RKO (cell line): ENCODE measurements at places on chromosomes 1 and 21.

GRCh38 chr1:91005285-91005684 is 16.6 kb downstream of the ZNF644 start:
- no peak for DNase-seq

DNA sequence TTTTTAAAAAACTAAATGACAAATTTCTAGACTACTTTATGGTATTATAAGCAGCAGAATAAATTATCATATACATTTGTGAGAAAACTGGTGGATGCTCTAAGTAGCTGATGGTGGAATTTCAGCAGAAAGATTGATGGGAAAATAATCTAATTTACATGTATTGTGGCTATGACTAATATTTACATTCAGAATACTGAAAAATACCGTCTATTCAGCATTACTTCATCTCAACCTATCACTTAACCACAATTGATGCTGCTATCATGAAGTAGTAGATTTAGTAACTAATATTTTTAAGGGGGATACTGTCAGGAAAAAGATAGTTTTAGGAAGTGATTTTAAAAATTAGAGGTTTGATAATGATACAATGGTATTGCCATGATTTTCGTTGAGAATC is 137.9 kb downstream of the IFI44 start:
- no peak for DNase-seq

- DNase-seq, result no peak
These were observed 178.1 kb upstream of the RUNX1 start for GRCh38 chr21:35226968-35227744.

DNA sequence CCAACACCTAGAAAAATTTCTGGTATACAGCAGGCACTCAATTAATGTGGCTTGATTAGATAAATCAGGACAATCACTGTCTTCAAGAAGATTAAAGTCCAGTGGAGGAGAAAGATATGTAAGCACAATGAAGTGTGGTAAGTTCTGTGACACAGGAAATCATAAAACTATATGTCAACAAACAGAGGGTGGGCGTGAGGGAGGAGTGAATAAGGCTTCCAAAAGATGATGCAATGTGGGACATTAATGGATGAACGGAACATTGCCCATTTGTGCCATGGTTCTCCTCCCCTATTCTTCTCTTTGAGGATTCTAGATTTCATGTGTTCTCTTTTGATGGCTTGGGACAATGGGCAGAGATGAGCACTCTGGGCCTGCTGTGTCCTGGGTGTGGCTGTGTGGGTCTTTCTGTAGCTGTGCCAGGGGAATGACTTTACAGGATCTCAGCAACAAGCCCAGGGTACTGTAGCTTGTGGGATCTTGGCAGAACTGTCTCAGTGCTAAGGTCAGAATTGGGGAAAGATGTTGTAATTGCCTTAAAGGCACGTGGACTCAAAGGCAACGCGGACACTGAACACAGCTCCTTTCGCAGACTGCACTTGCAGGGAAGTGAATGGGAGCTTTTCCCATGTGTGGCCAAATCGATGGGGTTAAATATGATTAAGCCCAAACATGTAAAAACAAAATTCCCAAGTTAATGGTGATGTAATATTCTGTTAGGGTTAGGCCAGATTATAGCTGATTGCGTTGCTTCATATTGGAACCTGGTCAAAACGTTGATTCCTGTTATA is 366.9 kb downstream of the TGFB2 start:
- DNase-seq, result no peak

GRCh38 chr1:185969524-185969991 is 235.4 kb downstream of the HMCN1 start:
- no peak for DNase-seq

DNA sequence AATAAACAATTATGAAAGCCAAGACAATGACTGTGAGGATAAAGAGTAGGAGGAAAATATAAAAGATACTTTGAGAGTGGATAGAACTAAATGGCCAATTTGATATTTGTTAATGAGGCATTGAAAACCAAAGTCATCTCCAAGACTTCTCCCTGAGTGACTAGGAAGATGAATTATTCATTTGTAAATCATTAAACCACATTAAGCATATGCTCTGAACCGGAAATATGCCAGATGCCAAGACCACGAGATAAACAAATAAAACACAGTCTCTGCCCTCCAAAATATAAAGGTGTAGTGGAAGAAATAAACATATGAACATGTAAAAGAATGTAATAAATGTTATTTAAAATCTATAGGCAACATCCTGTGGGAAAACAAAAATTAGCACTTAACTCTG is 78.8 kb downstream of the MRPL39 start:
- DNase-seq, result no peak

GRCh38 chr1:175434283-175434860 is 241.8 kb upstream of the KIAA0040 start:
- DNase-seq, result no peak

GRCh38 chr1:210374600-210374953 is 45.9 kb downstream of the HHAT start:
- no peak for DNase-seq

GRCh38 chr1:150772326-150772725 is 6.7 kb upstream of the CTSS start:
- no peak for DNase-seq

- DNase-seq, result no peak
These were observed 44.0 kb upstream of the LRP8 start for GRCh38 chr1:53371851-53372250.

GRCh38 chr1:160548960-160549664 is 26.1 kb upstream of the SLAMF6 start:
- no peak for DNase-seq

GRCh38 chr1:41739061-41739955 is 179.4 kb downstream of the HIVEP3 start:
- no peak for DNase-seq

GRCh38 chr1:94239796-94240195 is 2.4 kb upstream of the ARHGAP29 start:
- DNase-seq, result no peak

GRCh38 chr1:93964096-93964776 is 55.0 kb upstream of the GCLM start:
- DNase-seq, result no peak

DNA sequence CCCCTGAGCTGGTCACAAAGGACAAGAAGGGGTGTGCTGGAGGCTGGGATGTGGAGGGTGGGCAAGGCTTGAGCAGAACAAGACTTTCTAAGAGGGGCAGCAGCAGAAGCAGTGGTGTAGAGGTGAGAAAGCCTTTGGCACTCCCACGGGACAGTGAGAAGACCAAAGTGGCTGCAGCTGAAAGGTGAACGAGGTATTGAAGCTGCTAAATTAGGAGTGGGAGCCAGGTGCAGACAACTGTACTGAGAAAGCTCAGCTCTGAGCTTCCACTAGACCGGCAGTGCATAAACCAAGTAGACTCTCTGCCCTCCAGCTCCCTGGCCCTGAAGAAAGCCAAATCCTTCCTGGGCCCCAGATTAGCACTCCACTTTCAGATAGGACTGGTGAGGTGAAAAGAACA is 93.0 kb downstream of the VWA5B1 start:
- DNase-seq, result no peak

- DNase-seq, result no peak
These were observed 28.5 kb upstream of the PDE9A start for GRCh38 chr21:42624936-42625335.

DNA sequence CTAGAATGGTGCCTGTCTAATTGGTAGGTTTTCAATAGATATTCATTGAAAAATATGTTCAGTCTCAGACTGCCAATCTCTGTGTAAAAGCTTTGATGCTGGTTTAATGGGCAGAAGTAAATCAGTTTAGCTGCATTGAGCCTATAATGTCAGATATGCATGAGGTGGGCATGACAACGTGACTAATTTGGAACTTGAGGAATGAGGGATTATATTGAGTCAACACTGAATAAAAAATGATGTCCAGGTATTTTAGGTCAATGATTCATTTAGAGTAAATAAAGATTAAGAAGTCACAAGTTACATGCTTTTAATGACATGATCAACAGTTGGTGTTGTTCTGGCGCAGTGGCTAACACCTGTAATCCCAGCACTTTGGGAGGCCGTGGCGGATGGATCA is 3.0 kb downstream of the WDR3 start:
- DNase-seq, result peak; percentile 47

- no peak for DNase-seq
These were observed 184.7 kb downstream of the VPS13D start for GRCh38 chr1:12414444-12415018.

DNA sequence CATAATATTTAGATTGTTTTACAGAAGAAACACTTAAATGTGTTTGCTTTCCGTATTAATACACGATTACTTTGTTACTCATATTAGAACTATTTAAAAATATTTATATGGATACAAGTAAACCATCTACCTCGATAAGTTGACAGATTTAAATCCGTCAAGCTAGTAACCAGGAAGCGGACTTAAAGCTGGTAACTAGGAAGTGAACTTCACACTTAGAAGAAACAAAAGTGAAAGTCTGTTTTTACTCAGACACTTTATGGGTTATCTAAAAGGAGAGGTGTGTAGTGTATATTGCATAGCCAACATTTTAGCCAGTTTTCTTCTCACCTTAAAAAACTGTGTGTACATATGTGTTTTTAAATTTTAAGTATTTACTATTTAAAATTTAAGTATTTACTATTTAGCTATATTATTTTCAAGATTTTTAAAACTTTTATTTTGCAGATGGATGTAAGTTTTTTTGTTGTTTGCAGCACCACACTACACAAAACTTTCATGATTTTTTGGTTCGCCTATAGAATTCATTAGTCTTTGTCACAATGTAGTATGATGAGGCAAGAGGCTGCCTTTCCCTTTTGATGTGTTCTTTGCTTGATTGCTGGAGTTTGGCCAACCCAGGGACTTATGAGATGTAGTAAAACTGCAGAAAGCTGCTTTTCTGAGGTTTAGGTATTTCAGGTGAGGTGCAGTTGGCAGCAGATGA is 2.7 kb downstream of the USP25 start:
- DNase-seq, result peak; percentile 86

- DNase-seq, result no peak
These were observed 5.1 kb downstream of the PARP1 start for GRCh38 chr1:226402739-226403165.

DNA sequence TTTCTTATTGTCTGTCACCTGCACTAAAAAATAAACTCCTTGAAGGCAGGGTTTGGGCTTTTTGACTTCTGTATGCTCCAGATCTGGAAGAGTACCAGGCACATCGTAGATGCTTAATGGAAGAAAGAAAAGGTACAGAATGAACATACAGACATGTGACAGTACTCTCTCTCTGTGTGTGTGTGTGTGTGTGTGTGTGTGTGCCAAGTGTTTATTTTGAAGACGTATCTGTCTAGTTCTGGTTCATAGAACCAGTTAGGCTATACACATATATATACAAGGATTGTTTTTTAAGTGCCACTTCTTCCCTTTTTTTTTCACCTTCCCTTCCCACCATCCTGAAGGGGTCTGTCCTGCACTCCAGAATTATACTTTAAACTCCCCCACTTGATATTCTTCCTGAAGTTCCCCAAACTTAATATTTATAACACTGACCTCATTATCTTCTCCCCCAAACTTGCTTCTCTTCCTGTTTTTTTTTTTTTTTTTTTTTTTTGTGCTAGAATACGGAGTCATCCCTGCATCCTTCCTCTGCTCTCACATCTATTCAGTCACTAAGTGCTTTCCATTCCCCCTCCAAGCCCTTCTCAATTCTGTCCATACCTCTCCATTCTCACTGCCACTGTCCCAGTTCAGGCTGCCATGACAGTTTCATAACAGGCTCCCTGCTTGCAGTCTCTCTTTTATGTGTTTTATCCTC is 5.4 kb upstream of the KCNA3 start:
- DNase-seq, result no peak

DNA sequence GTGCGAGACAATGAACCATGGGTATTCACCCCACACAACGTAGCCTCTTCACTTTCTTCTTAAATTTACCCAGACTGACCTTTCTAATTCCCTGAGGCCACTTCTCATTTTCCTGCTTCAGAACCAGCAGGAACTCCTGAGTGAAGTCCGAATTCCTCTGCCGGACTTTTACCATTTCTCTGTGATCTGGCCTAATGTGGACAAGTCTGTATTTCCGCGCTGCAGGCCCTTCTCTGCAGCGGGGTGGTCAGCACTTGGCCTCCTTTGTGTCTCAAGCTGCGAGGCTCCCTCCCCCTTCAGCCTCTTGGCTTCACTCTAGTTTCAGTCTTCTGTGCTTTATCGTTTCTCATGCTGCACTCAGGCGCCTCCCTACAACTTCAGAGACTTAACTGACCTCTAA is 9.4 kb upstream of the CTBS start:
- DNase-seq, result no peak

GRCh38 chr1:179061360-179062282 is 20.2 kb upstream of the TOR3A start:
- no peak for DNase-seq

- no peak for DNase-seq
These were observed 6.9 kb downstream of the DIRAS3 start for GRCh38 chr1:68043443-68044090.

DNA sequence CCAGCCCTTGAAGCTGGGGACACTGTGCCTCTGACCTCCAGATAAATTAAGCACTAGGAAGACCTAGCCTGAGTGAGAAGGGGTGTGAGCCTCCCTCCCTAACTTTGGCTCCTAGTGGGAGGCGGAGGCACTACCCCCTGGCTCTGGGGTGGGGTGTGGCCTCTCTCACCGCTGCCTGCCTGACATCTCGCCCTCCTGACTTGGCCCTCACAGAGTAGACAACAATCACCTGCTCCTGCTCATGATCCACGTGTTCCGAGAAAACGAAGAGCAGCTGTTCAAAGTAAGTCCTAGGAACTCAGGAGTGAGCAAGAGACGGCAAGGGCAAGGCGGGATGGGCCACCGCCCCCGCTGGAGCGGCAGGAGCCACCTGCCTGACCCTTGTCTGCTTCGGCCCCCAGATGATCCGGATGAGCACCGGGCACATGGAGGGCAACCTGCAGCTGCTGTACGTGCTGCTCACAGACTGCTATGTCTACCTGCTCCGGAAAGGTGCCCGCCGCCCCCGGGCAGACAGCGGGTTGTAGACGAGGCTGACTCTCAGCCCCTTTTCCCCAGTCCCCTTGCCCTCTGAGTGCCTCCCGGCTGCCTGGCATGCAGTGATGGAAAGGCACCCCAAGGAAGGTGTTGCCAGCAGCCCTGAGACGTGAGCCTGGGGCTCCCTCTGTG is 8.1 kb upstream of the SLC25A34 start:
- DNase-seq, result no peak

GRCh38 chr21:43188592-43189210 is 19.9 kb downstream of the CRYAA start:
- DNase-seq, result no peak

DNA sequence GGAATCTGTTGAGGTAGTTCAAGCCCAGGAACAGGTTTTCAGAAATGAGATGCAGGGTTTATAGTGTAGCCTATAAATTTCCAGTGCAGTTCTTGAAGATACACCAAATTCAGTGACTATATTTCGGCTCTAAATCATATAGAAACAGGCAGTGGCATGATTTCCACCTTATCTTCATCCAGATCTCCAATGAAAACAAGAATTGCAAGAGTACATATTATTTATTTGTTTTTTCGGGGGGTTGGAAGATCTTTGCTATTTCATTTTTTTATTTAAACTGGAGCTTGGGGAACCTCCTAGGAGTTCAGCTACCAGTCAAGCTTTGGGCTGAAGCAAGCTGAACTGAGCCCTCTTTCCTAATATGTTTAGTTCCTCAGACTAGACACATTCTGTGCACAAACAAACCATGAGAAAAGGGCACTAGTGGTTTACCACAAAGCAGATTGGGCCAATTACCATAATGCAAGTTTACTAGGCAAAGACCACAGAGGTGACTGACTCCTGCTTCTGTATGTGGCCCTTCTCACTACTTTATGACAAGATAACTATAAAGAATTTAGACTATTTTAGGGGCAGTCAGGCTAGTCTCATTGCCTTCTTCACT is 68.5 kb downstream of the RGS2 start:
- no peak for DNase-seq

- DNase-seq, result peak; percentile 31
These were observed 155.9 kb upstream of the L1TD1 start for GRCh38 chr1:62038594-62039284.

GRCh38 chr1:164363980-164364379 is 195.0 kb upstream of the PBX1 start:
- no peak for DNase-seq
